Natural killer cell (primary cell): ENCODE measurements at places on chromosomes 2 and 18. TPM values are rescaled to one million over a fixed set of nuclear protein-coding genes. Genes with fewer than 3 reads are reported as not detected.

Gene AMER3
- not detected for total RNA-seq

GRCh38 chr2:7053650-7054265 is 136.5 kb downstream of the RNF144A start:
- no peak overlapping the region for H3K4me3 ChIP-seq
- no peak for DNase-seq
- no peaks in the 10 kb centered on the region for H3K36me3 ChIP-seq
- peaks cover 15% of the 10 kb centered on the region for H3K4me1 ChIP-seq
- no peak overlapping the region for H3K27ac ChIP-seq
- H3K27me3 ChIP-seq = no peaks in the 10 kb centered on the region

Gene G6PC2
- not detected for total RNA-seq

Gene SLC9A4
- total RNA-seq = not detected

- DNase-seq = no peak
- no peak overlapping the region for H3K4me3 ChIP-seq
- H3K27me3 ChIP-seq = no peaks in the 10 kb centered on the region
- H3K27ac ChIP-seq = no peak overlapping the region
These were observed 208.2 kb upstream of the REV1 start for GRCh38 chr2:99697811-99698568.

Gene PROM2
- 0.70 TPM for total RNA-seq

DNA sequence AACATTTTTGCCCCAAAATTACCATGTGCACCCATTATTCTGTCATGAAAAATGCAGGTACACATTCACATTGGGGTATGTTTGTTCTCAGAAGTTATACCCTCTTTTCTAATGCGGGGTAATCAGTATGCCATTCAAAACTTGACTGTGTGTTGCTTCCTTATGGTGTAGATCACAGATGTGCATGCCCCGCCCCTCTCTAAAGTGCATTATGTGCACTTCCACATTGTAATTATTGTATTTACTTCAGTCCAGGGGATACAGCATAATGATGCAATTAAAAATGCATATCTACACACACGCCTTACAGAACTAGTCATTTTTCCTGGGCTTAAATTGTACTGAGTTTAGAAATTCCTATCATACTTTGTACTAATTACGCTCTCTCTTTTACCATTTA is 48.8 kb downstream of the SLC9A2 start:
- no peaks in the 10 kb centered on the region for H3K36me3 ChIP-seq
- H3K27ac ChIP-seq = no peak overlapping the region
- no peak overlapping the region for H3K4me3 ChIP-seq
- H3K27me3 ChIP-seq = no peaks in the 10 kb centered on the region

Gene GAL3ST2
- total RNA-seq = 0.88 TPM

Gene ELOA2
- not detected for total RNA-seq

GRCh38 chr2:200274116-200275075 is 32.1 kb upstream of the SPATS2L start:
- no peaks in the 10 kb centered on the region for H3K4me1 ChIP-seq
- H3K36me3 ChIP-seq = no peaks in the 10 kb centered on the region
- no peaks in the 10 kb centered on the region for H3K27me3 ChIP-seq

Gene FAHD2A
- total RNA-seq = 22.0 TPM
